Sciatic nerve (tissue), 2 donors: ENCODE measurements at places on chromosomes 7 and 10.

GRCh38 chr10:452512-453426, 236.7 kb downstream of the DIP2C start:
- DNase-seq = no peak

- DNase-seq = peak; percentile 95
These were observed 190.8 kb downstream of the MLLT10 start for GRCh38 chr10:21724687-21725367.

DNA sequence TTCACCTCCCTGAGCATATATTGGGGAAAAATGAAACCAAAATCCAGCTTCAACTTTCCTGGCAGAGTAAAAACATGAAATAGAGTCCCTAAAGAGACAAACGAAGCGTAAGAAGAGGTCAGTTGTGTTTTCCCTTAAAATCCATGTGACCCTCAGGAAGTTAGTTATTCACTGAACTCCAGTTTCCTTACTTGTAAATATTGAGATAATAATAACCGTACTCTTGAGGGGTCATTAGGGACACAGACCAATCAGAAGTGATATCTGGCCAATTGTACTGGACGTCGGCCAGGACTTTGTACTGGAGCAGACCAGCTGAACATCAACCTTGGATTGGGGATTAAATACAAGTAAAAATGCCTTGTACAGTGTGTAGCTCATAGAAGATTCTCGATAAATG, 167.0 kb downstream of the GATA3 start:
- peak; percentile 63 for DNase-seq

DNA sequence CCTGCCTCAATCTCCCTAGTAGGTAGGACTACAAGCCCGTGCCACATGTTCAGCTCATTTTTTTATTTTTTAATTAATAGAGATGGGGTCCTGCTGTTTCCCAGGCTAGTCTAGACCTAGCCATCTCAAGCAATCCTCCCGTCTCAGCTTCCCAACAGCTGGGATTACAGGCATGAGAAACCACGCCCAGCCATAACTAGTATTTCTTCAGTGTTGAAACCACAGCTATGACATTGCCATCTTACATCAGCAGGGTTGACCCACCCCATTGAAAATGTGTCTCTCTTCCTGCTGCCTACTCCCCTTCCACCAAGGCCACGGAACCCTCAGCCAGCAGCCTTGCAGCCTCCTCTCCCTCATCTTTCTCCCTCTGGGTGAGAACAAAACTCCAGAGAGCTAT, 62.1 kb upstream of the ZNF746 start:
- DNase-seq = no peak

- DNase-seq = no peak
These were observed 242.1 kb upstream of the KCND2 start for GRCh38 chr7:120030876-120031275.

GRCh38 chr10:23951841-23952240, 257.1 kb upstream of the KIAA1217 start:
- DNase-seq = no peak

- DNase-seq = no peak
These were observed 14.8 kb downstream of the CYP3A7 start for GRCh38 chr7:99719996-99720769.

- no peak for DNase-seq
These were observed 332.1 kb upstream of the CELF2 start for GRCh38 chr10:10685566-10685965.

GRCh38 chr10:117178190-117178589, 19.1 kb upstream of the KCNK18 start:
- DNase-seq = no peak

- no peak for DNase-seq
These were observed 64.9 kb downstream of the NPTX2 start for GRCh38 chr7:98681951-98682350.

DNA sequence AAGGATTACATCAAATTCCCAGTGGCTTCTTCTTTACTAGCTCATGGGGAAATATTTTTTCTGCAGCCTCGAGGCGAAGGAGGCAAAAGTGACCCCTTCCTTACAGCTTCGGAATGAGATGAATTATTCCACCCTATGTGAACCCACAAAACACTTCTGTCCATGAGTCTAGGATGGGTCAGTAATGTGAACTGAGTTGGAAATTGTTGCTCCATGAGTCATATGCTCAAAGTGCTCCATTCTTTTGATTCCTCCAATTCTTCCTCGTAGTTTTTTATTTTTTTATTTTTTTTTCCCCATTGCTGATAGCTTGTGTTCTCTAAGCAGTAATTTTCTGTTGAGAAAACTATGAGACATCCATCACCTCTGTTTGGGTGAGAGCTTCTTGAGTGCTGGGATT, 31.7 kb upstream of the FAM204A start:
- DNase-seq = no peak

DNA sequence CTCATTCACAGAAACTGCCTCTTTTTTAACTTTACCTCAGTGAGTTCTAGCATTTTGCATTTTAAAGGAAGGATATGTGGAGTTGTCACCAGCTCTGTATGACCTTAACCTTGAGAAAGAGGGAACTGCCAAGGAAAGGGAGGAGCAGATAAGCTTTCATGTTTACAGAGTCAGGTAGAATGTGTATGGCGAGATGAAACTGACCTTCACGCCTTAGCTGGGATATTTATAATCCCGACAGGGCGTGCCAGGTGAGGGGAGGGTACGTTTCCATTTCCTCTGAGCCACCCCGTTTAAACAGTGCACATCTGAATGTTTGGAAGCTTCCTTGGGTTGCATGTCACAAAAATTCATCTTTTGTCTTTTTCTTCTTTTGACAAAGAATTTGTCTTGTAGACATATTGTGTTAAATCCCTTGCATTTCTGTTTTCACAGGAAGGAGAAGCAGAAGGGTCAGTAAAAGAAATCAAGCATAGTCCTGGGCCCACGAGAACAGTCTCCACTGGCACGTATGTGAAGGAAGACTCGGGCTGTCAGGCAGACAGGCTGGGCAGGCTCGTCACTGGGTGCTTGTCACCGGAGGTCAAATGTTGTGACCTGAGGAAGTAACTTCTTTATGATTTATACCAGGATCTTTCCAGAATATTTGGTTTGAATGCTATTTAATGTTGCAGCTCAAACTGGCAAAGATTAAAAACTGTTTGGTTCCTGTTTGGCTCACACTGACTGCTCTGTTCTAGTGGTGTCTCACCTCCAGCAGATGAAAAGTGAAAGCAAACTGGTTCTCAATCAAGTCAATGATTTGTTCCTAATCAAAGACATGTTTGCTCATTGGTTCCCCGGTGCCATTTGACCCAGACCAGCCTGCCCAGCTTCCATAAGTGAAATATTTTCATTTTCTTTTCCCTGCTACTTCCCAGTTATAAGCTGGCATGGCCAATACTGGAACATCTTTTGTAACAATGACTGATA, 16.2 kb downstream of the OPTN start:
- DNase-seq = no peak

DNA sequence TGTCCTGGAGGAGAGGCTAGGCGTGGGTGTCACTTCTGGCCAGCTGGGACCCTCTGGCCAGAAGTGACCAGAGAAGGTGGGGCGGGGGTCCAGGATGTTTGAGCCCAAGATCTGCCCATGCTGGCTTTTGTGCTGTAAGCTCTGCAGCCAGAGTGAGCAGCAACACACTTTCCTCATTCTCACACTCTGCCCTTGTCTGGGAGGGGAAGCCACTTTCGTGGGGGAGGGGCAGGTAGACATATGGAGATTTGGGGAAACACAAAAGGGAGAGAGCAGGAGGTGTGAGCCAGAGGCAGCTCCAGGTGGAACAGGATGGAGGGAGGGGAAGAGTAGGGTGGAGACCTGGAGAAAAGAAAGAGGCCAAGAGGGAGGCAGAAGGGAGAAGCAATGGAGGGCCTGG, 31.5 kb upstream of the ADCYAP1R1 start:
- no peak for DNase-seq

DNA sequence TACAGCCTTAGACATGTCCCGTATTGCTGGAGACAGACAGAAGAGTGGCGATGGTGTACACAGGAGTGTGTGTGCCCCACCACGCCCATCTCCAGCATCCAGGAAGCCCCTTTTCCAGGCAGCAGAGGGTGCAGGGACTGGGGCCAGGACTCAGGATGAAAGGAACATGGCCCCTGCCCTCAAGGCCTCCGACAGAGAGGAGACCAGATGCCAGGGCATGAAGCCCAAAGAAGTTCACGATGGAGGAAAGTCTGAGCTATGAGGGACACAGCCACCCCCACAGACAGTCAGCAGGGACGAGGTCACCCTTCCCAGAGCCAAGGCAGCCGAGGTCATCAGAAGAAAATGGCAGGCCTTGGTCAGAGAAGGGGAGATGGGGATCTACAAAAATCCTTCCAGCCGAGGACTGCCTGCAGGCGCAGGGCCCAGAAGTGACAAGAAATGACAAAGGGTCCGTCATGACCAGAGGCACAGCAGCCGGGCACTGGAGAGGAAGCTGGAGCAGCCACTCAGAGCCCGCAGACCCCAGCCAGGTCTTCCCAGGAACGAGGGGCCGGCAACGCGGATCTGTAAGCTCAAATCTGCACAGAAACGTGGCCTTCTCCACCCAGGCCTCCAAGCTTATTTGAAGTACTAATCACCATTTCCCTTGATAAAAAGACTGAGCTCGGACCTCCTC, 78.7 kb upstream of the PPP2R2D start:
- no peak for DNase-seq

GRCh38 chr7:131493581-131493980, 62.8 kb downstream of the PODXL start:
- DNase-seq = no peak

- no peak for DNase-seq
These were observed 1055.1 kb downstream of the NXPH1 start for GRCh38 chr7:9488555-9488954.

DNA sequence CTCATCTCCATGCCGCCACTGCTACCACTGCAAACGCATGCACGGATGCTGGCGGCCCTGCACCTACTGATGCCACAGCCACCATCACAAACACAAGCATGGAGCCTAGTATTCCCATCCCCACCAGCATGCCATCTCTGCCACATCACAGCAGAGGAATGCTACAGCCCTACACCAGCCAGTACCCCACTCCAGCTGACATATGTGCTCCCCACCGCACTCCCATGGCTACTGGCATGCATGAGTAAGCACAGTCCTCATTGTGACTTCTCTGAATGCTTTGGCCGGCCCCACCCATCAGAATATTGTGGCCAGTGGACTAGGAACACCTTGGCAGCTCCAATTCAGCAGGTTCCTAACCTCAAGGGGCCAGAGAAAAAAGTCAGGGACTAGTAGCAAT, 705.5 kb downstream of the POM121L12 start:
- DNase-seq = no peak

DNA sequence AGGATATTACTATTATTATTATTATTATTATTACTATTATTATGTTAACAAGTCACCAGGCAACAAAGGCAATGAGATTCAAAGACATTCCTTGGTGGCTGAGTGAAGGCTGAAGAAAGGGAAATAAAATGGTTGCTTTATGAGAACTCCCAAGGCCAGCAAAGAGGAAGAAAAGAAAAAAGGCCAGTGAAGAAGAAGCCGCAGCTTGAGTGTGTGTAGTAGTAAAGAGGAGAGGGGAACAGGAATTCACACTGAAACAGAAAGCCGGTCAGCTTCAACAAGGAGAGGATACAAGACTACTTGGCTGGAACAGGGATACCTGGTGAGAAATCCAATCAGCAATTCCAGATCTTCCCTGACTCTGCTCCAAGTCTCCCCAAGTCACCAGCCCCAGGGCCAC, 42.4 kb downstream of the PLXNA4 start:
- no peak for DNase-seq

DNA sequence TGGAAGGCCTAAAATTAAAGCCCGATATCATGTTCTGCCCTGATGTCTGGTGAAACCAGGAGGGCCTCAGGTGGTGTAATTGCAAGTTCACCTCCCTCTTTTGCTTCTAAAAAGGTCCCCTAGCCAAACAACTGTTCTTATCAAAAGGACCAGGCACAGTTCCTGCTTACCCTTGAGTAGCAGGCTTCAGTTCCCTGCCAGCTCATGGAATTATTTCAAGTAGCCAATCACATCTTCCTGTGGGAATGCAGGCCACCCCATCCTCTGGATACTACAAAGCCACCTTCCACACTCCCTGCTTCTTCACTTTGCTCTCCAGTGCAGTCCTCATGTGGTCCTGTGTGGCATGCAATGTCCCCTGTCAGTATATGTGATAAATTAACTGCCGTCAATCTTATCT, 97.7 kb upstream of the GALNT17 start:
- DNase-seq = no peak

DNA sequence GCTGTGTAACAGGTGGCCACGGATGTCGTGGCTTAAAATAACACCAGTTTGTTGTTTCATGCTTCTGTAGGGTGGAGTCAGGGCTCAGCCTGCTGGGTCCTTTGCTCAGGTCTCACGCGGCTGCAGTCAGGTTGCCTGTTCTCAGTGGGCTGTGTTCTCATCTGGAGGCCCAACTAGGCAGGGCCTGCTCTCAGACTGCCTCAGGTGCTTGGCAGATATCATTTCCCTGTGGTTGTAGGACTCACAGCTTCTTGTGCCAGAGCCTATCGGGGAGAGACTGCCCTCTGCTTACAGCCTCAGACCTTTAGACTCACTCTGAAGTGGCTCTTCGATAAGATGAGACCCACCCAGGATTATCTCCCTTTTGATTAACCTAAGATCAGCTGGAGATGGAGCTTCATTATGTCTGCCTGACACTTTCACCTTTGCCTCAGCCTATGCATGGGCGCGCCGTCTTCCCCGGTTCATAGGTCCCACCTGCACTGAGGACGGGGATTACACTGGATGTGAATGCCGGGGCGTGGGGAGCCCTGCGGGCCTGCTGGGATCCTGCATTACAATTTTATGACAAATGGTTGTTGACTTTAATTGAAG, 55.3 kb downstream of the INPP5A start:
- DNase-seq = no peak

GRCh38 chr10:128130051-128130450, 3.8 kb upstream of the MKI67 start:
- DNase-seq = no peak
